ENCODE measurements at places on chromosomes 3 and 15.

GRCh38 chr3:146246526-146246925 is 4.4 kb downstream of the PLSCR4 start:
- DNase-seq, result no peak

GRCh38 chr15:69337138-69337537 is 38.4 kb downstream of the PAQR5 start:
- no peak for DNase-seq

- no peak for DNase-seq
Observed at GRCh38 chr3:168888781-168889180, 774.7 kb downstream of the MECOM start.

- no peak for DNase-seq
Observed at GRCh38 chr3:108201258-108201657, 21.0 kb downstream of the IFT57 start.

DNA sequence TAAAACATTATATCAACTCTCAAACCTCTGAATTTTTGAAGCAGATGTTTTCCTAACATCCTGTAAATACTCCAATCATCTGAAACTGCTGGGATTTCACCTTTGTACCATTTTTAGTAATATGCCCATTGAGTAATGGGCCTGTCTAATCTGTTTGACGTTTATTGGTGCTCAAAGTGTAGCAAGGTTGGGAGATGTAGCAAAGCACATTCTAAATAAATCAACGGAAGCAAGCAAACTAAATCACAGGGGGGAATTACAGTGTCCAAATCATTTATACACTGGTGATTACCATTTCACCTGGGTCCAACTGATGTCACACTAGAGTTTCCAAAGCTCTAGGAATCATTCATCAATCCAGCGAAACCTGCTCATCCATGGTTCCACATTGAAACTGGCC is 518.7 kb upstream of the TBL1XR1 start:
- no peak for DNase-seq

GRCh38 chr3:83122774-83123350 is 1361.4 kb upstream of the GBE1 start:
- DNase-seq, result no peak

GRCh38 chr3:154972951-154973350 is 107.2 kb upstream of the MME start:
- DNase-seq, result no peak

- no peak for DNase-seq
Observed at GRCh38 chr3:183635107-183635430, 354 bp upstream of the KLHL24 start.

DNA sequence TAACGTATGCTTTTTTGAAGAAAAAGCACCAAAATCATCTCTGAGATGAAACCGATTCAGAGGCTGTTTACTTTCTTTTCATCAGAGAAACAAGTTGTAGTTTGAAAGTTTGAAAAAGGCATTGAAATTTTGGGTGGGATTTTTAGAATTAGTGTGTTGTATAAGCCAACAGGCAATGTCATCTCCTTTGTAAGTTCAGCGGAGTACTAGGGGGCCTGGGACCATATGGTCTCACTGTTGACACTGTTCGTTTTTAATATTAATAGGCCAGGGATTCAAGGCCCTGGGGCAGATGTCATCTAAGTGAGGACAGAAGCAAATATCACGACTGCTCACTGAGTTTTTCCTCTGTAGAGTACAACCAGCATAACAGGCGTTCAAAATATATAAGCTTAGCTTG is 256.2 kb upstream of the RARB start:
- no peak for DNase-seq
